ENCODE measurements at places on chromosomes 16 and 17. TPM values are rescaled to one million over a fixed set of nuclear protein-coding genes. Genes with fewer than 3 reads are reported as not detected.

Gene SEPTIN12
- total RNA-seq, result not detected

- DNase-seq, result no peak
These were observed 35.6 kb downstream of the RNF213 start for GRCh38 chr17:80296221-80296620.

DNA sequence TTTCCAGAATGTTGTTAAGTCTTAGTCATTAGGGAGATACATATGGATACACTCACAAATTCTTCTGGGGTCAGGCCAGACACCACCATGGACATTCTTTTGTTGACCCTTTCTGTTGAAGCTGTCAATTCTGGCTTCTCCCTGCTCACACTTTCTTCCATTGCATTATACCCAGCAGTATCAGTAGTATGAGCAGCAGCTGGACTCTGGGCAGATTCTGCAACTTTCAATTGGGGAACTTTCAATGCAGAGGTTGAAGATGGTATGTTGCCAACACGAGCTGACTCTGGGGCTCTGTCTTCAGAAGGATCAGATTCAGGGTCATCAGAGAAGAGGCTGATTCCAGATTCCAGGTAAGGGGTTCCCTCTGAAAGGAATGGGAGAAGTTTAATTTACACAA, 45.8 kb downstream of the RND2 start:
- no peak for DNase-seq

GRCh38 chr17:57417956-57418355, 161.6 kb downstream of the MSI2 start:
- DNase-seq, result no peak

- DNase-seq, result no peak
These were observed 166.5 kb upstream of the ANKFN1 start for GRCh38 chr17:55986817-55987216.

GRCh38 chr17:67562005-67562404, 155.7 kb upstream of the NOL11 start:
- DNase-seq, result no peak

Data from fibroblast of lung (primary cell).